Stimulated activated CD8-positive, alpha-beta memory T cell treated with anti-CD3 and anti-CD28 coated beads, Interleukin-15, amount 100 ng/mL, for 48 hours (primary cell): ENCODE measurements at places on chromosomes 11 and 22.

GRCh38 chr22:39240831-39241793 is 3.7 kb downstream of the PDGFB start:
- no peak for DNase-seq

DNA sequence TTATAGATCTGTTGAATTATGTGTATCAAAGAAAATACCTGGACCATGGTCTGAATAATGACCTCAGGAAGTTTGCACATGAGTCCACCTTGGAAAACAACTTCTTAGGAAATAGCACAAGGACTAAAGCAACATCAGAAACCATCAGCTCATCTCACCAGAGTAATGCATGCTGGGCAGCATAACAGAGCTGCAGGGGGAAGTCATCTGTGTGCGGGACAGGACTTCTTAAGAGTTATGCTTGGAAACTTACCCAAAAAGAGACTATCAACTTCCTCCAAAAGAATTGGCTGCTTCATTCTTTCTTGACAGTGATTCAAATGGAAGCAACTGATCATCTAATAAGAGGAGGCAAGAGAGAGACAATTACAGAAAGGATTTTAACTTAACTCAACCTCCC is 2.5 kb downstream of the OR56B4 start:
- no peak for DNase-seq

DNA sequence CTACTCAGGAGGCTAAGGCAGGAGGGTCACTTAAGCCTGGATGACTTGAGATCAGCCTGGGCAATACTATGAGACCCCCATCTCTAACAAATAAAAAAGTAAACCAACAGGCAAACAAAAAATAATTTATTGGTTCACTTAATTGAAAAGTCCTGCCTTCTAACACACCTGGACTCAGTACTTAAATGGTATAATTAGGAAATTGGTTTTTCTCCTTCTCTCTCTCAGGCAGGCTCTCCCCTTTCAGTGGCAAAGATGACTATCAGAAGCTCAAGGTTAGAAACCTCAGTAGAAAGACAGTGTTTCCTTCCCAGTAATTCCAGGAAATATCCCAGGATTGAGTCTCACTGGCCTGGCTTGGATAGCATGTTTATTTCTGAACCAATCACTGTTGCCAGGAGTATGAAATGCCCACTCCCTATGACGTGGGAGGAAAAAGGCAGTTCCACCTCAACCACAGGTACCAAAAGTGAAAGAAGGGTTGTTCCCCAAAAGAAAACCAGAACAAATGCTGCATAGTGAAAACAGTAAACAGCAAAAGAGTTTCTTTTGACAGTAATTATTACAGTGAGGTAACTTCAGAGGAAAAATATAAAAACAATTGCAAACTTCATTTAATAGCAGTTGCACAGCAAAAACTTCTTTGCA is 56.3 kb upstream of the SOX6 start:
- no peak for DNase-seq

DNA sequence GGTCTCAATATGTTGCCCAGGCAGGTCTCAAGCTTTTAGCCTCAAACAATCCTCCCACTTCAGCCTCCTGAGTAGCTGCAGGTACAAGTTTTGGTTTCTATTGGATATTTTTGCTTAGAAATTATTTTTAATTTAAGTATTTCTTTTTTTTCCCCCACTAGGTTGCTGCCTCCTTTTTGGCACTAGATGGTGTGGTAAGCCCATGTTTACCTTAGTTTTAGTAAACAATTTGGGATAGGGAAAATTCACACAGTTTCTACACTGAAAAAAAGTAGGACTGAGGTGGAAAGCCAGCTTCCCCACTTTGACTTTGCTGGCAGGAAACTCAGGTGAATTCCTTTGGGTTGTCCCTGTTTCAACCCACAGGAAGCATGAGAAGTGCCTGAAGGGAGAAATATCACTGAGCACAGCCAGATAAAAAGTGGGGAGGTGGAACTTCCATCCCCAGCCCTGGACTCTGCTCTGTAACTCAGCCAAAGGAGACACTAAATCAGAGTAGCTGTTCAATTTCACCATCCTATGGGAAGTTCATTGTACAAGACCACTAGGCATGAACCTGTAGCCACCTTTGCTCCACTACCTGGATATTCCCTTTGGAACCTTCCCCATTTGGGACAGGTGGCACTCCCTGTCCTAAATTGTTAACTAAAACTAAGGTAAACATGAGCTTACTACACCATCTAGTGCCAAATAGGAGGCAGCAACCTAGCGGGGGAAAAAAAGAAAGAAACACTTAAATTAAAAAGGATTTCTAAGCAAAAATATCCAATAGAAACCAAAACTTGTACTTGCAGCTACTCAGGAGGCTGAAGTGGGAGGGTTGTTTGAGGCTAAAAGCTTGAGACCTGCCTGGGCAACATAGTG is 154.4 kb upstream of the FAT3 start:
- no peak for DNase-seq

DNA sequence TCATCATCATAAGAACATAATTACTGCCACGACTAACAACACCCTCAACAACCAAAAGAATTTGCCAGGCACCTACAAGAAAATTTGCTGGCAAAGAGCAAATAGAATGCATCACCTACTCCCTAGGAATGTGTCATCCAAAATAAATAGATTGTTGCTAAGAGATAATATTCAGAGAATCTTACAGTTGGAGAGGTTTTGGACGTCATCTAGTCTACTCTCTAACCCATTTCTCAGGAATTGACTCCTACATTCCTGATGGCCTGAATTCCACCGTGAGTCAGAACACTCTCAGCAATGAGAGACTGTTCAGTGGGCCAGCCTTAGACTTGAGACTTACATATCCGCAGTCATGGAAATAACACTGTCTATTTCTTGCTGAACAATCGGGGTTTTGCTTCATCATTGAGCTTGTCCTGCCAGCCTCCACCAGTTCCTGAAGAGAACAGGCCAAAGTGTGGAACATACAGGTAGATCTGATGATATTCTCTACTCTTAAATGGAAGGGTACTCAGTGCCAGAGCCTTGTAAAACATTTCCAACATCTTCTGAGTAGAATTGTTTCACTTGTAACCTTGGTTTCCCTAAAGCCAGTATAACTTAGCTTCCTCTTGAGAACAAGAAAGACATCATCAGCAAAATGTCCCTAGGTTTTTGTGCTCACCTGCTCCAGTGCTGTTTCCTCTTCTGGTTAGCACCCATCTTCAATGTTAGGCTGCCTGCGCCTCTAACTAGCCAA is 8.3 kb downstream of the KIRREL3 start:
- no peak for DNase-seq

- DNase-seq, result no peak
Observed at GRCh38 chr22:30425616-30426387, at the start of gene MTFP1. Gene MTFP1, plus strand, starts transcription at chr22:30425768. Its CDS starts 112 bp downstream, at chr22:30425880.

- DNase-seq, result no peak
Observed at GRCh38 chr11:75797116-75797515, 17.9 kb upstream of the UVRAG start.

- DNase-seq, result no peak
Observed at GRCh38 chr11:109729761-109730160, 307.8 kb downstream of the C11orf87 start.
